ENCODE measurements at places on chromosomes 13 and 19.

DNA sequence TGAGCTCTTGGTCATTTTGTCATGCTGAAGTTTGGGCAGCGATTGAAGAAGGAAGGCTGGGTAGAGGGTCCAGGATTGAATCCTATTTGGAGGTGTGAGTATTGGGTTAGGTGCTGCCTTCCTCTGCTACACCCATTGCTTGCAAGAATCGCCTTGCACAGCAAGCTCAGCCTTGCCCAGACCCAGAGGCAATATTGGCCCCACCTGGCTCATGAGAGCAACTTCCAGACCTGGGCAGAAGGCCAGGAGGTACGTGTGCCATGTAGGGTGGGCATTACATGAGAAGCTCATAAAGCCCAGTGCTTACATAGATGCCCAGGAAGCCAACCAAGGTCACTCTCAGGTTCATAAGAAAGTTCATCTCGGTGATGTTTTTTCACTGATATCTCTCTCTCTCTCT lies 718.0 kb downstream of the EFNB2 start:
- no peak for DNase-seq

GRCh38 chr19:38856813-38857212 lies 7.0 kb upstream of the HNRNPL start:
- no peak for DNase-seq

DNA sequence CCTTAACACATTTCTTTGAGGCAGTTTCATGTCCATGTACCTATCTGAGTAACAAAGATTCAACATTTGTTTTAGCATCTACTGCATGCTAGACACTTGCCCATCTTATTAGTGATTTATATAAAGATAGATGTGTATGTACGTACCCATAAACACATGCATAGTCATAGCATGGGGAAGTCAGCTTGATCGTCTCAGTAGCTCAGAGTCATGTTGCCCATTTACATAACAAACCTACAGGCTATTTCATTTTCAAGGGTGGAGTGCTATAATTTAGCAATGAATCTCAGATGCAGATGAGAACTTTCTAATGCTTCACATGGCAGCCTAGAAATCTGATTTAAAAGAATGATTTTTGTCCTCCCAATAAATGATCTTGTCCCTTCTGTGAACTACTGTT lies 23.5 kb downstream of the FLT1 start:
- no peak for DNase-seq

DNA sequence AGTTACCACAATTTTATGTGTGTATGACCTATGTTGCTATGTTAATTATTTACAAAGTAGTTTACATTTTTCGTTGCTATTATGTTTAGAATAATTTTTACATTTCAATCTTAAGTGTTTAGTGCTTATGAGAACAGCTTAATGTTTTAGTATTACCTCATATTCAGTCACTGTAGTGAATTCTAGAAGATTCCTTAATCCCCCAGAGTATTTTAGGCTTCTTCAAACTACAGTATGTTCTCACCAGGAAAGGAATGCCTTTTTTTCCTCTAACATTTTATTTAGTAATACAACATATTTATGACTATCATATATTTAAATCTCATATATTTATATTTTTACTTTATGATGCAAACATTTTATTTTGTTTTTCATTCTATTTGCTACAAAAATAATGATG lies 612.1 kb upstream of the KLHL1 start:
- DNase-seq = no peak

- no peak for DNase-seq
Observed at GRCh38 chr19:10686661-10687517, 14.3 kb upstream of the QTRT1 start.

- no peak for DNase-seq
Observed at GRCh38 chr13:110923086-110923485, 8.2 kb upstream of the ANKRD10 start.

DNA sequence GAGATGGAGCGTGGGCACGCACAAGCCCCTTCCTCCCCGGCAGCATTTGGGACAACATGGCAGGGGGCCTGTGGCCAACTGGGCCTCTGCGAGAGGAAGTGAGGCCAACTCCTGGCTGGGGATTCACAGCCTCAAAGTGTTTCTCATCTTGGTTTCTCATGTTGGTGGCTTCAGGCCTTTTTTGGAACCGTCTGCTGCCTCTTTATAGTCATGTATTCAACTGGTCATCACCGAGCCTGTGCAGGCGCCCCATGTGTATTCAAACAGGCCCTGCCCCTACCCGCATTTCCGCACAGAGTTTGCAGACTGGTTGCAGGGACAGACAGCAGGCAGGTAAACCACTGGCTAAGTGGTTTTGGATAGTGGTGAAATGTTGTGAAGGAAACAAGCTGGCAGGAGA lies 17.3 kb upstream of the RELB start:
- no peak for DNase-seq

DNA sequence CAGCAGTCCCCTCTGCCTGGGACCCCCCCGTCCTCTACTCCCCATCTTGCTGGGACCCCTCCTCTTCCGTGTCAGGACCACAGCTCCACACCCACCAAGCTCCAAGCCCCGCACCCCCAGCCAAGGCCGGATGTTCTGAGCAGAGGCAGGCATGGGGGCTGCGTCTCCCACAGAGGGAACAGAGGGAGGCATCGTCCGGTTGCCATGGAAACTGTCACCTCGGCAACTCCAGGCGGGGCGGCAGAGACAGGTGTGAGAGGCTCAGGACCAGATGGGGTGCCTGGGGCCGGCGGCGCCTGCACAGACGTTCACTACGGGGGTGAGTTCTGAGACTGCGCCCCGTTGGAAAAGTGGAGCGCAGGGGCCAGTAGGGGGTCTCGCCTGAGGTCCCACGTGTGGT lies 5.4 kb downstream of the RNU6-9 start:
- DNase-seq = no peak

- DNase-seq = peak; percentile 84
Observed at GRCh38 chr19:488505-489417, 7.5 kb upstream of the MADCAM1 start.

DNA sequence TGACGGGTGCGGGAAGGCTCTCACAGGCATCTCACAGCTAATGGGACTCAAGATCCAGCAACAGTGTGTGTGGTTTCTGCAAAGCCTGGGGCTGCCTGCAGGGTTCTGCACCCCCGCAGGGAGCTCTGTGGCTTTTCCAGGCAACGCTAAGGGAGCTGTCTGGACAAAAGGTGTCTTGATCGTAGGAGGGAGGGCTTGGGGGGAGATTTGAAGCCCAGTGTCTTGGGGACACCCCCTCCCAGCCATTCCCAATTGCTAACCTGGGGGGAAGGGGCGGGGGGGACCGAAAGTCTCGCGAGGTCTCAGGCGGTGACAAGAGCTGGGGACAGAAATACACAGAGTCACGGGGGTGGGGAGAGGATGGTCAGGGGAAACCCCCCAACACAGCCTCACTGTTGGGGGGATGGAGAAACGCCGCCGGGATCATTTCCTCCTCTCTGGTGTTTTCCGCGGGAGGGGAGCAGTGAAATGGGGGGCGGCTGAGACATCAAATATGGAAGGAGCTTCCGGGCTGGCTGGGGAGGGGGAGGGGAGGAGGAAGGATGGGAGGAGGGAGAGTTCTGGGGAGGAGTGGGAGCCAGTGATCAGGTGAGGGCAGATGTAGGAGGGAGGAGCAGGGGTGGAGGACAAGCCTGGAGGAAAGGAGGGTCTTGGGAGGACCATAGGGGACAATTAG lies 13.3 kb downstream of the KCNC3 start:
- DNase-seq = peak; percentile 34

DNA sequence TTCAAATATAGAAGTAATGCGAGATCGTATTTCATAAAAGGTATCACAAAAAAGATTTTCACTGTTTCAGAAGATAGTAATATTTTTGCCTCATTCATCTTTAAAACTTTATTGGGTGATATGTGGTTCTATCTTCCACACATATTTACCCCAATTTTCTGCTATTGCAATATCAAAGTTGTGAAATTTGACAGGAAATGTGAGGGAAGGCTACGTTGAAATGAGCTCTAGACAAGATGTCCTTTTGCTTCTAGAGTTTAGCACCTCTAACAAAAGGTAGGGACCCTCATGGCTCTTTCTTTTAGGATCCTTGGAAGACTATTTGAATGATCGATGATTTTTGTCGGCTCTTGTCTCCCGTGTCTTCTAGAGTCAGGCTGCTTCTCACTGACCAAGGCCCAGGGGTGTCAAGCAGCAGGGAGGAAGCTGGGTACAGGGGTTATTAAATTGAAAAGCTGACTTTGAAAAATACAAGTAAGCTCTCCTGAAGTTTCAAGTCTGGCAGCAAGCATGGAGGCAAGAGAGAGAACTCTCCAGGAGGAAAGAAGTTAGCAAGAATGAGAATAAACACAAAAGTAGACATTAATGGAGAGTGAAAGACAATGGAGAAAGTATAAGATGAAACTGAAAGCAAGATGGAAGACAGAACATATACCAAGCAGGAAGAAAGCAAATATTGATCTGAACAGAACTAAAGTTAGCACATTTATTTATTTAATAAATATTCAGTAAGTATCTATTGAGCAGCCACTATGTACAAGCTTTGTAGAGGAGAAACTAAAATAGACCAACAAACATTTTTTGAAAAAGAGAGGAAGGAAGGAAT lies 73.4 kb downstream of the RUBCNL start:
- no peak for DNase-seq
